ENCODE measurements at places on chromosomes 6 and 20. TPM values are rescaled to one million over a fixed set of nuclear protein-coding genes. Genes with fewer than 3 reads are reported as not detected.

- no peak for DNase-seq
Measured at GRCh38 chr6:5208057-5208456, 52.7 kb downstream of the LYRM4 start.

GRCh38 chr6:20932284-20932683 is 398.0 kb downstream of the CDKAL1 start:
- DNase-seq, result no peak

DNA sequence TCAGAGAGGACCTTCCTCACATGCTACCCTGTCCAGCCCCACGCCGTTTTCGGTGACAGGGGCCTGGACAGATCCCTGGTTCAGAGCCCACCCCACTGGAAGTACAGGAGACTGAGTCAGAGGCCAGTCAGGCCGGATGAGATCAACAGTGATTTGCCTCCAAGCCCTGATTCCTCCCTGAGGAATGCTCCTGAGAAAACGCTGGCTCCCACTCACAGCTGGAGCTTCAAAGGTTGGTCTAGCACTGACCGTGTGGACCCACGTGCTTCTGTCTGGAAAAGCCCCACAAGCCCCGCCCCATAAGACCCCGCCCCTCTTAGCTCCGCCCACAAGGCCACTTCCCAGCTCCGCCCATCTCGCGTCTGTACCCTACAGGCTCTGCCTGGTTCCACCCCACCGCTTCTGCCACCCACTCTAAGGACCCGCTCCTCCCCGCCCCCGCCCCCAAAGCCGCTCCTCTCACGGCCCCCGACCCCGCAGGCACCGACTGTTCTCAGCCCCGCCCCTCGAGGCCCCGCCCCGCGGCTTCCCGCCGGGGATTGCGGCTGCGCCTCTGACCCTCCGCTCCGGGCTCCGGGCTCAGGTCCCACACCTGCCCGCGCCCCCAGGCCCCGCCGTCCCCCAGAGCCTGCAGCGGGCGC is 64.9 kb upstream of the BHLHE23 start:
- peak; percentile 20 for DNase-seq

The RGS17 gene
- 0.05 TPM for total RNA-seq

The MATN4 gene
- total RNA-seq, result not detected

- no peak for DNase-seq
Measured at GRCh38 chr6:39530201-39530759, 194.9 kb downstream of the KIF6 start.

GRCh38 chr6:156057869-156058268 is 602.2 kb upstream of the NOX3 start:
- no peak for DNase-seq

GRCh38 chr6:33543116-33543515 is 37.0 kb downstream of the BAK1 start:
- no peak for DNase-seq

- DNase-seq, result no peak
Measured at GRCh38 chr20:41618807-41619311, 682 bp upstream of the CHD6 start.

The RPL7L1 gene
- 46.5 TPM for total RNA-seq

The FBXO30 gene
- total RNA-seq, result 14.4 TPM

DNA sequence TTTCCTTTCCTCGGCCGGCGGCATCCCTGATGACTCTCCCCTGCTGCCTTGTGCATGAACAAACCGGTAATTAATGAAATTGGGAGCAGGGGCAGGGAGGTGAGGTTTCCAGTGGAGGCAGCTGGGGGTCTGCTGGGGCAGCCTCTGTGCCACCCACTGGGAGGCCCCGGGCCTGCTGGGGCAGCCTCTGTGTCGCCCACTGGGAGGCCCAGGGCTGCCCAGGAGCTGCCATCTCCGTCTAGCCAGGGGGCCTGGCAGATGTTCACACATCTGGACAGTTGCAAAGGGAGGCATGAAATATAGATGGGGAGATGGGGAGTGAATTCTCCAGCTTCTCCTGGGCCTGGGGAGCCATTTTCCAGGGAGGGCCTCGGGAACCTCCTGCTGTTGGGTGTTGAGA is 33.8 kb downstream of the TOX2 start:
- DNase-seq, result no peak

The FOXF2 gene
- total RNA-seq, result not detected

GRCh38 chr20:35954907-35955251 is 577 bp upstream of the SCAND1 start:
- DNase-seq, result no peak

The POM121L2 gene
- not detected for total RNA-seq

The HMGN3 gene
- total RNA-seq, result 166 TPM

DNA sequence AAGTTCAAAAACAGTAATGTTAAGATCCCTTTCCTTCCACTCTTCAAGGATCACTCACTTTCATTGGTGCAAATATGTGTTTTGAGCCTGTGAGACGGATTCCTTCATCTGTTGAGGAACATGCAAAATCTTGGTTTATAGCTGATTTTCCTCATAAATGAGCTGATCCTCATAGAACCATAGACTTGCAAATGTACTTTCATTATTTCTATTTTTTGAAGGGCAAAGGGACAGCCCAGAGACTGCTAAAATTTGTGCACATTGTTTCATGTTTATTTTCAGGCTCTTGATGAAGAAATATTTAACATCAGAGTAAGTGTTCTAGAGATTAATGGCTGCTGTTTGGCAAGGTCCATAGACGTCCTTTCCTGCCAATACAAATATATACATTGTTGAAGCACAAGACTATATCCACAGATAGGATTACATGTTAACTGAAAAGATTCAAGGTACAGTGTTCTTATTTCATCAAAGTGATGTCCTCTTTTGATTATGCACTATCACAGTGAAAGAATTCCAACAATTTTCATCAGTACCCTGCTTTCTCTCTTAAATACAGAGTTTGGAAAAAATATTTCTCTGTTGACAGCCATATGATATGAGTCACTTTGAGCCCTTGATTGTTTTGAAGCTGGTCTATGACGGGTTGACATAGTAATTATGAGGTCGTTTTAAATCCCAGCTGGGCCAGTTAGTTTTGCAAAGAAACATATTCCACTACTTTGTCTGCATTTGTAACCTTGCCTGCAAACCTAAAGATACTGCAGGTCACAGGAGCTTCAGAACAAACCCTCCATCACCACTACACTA is 95.7 kb downstream of the FILIP1 start:
- DNase-seq, result no peak

DNA sequence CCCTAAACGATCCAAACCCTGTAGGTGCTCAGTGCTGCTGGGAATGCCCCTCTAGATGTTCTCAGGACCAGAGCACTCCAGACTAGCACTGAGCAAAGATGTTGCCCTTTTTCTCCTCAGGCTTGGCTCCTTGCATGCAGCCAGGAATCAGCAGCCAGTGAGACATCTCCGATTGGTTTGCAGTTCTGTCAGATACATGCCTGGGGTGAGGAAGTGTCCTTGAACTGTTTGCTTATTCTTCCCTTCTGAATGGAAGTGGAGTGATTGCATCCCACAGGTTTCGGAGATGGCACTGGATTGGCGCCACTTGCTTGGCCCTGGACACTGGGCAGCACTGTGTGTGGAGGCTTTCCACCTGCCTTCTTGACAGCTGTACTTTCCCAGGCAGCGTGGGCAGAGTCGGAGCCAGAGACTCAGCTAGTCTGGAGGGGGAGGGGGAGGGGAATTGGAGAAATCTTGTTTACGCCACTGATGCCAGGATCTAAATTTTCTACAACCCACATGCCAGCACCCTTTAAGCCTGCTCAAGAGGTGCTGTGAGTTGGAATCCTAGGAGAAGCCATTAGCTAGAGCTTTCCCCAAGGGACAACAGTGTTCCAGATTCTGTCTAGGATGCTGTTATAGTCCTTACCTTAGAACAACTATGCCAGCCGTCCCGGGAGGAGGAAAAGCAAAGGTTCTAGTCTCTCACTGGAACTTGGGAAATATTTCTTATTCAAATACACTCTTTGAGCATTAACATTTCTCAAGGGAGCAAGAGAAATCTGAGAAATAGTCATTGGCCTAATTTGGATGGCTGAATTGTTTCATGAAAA is 49.2 kb upstream of the SASH1 start:
- peak; percentile 39 for DNase-seq

- DNase-seq, result no peak
Measured at GRCh38 chr20:57524511-57525176, at the start of gene CTCFL. Gene CTCFL (minus strand): TSS chr20:57525140. CDS start chr20:57524205, 935 bp downstream.

All from left ventricle myocardium superior (tissue), 1 donor.